Stimulated activated naive CD8-positive, alpha-beta T cell treated with anti-CD3 and anti-CD28 coated beads, Interleukin-15, amount 100 ng/mL, for 72 hours (primary cell): ENCODE measurements at places on chromosomes 4 and X.

DNA sequence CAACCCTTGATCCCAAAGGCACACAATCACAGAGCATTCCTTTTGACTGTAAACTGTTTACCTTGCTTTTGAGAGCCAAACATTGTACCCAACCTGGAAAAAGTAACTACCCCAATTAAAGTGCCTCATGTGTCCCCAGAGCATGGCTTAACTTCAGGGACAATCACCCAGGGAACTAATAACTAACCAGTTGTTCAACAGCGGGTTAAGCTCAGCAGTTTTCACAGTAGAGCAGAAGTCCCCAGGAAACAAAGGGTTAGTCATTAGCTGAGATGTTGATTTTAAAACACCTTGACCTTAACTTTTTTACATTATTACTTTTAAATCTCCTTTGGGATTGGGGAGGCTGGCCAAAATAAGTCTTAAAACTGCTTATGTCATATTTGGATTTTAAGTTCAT is 94.8 kb downstream of the RELL1 start:
- DNase-seq, result no peak

DNA sequence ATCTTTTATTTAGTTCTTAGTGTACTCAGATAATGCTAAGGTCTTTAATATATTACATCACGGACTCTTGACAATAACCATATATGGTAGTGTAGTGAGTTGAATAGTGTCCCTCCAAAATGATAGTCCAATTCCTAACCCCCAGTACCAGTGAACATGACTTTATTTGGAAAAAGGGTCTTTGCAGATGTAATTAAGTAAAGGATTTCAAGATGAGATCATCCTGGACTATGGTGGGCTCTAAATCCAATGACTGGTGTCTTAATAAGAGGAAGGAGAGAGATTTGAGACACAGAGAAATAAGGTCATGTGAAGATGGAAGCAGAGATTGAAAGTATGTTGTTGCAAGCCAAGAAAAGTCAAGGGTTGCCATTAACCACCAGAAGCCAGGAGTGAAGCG is 236.5 kb upstream of the DIPK2B start:
- no peak for DNase-seq

- no peak for DNase-seq
Observed at GRCh38 chrX:97797076-97797475, 913.4 kb downstream of the RPA4 start.

GRCh38 chr4:110216129-110216528 is 17.7 kb upstream of the ELOVL6 start:
- no peak for DNase-seq

DNA sequence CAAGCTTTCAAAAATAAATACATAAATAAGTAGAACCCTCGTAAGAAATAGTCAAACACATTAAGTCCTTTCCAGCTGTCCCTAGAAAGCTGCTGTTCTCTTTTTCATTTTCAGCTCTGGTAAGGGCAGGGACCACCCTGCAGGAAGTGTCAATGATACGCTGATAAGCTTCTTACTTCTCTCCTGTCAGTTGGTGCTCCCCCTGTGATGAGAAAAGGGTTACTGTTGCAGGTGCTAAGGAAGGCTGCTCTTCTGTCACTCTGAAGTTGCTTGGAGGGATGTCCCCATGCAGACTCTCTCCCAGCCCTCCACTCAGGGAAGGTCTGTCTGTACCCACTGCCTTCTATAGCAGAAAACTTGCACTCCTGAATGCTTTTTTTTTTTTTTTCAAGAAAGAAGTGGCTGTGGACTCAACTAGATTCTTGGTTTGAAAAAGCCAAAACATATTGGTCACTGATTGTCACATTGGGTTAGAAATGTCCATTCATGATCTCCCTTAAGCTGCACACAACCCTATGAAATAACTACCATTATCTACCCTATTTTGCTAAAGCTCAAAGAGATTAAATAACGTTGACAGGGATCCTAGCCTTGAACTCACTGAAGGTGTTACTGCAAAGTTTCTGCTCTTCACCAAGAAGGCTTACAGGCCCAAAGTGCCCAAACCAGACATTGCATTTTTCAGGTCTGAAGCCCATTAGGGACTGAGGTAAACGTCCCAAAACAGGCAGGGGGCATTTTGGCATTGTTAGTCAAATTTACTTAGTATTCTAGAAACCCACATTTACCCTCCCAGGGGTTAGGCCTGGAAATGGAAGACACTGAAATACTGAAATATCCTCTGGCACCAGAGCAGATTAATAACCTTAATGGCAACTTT is 1.2 kb downstream of the CXCL3 start:
- no peak for DNase-seq

DNA sequence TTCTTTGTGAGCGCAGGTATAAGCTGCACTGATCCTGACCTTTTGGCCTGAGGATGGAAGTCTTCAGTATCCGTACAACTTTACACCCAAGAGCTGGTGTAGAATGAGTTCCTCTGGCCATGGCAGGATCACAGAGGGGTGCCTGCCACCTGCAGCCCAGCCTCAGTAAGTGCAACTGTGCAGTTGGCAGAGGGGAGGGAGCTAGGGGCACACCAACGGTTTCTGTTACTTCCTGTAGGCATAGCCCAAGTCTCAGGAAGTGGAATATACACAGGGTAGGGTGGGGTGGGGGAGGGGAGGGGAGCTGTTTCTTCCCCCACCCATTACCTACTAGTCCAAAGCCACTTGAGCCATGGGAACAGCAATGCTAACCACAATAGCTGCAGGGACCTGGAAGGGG is 85.4 kb upstream of the GBA3 start:
- peak; percentile 53 for DNase-seq

- DNase-seq, result no peak
Observed at GRCh38 chr4:22130741-22131140, 182.2 kb upstream of the KCNIP4 start.

DNA sequence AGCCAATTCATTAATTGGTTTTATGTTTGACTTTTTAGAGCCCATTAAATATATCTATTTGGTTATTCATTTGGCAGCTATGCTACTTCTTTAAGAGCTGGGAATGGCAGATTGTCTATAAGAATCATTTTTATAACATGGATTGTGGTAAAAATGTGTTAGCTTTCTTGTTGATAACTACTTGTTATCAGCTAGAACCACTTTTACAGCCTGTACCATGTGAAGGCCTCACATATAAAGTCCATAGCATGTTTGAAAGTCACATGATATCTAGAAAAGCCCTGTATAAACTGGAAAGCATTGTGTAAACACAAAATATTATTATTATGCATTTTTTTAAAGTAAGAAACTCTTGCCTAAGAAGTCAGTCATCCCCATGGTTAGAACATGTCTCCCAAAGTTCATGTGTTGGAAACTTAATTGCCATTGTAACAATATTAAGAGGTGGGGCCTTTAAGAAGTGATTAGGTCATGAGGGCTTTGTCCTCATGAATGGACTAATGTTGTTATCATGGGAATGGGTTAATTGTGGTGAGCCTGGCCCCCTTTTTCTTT is 110.9 kb upstream of the BMP2K start:
- no peak for DNase-seq

GRCh38 chrX:33161829-33162228 is 49.5 kb downstream of the DMD start:
- no peak for DNase-seq

DNA sequence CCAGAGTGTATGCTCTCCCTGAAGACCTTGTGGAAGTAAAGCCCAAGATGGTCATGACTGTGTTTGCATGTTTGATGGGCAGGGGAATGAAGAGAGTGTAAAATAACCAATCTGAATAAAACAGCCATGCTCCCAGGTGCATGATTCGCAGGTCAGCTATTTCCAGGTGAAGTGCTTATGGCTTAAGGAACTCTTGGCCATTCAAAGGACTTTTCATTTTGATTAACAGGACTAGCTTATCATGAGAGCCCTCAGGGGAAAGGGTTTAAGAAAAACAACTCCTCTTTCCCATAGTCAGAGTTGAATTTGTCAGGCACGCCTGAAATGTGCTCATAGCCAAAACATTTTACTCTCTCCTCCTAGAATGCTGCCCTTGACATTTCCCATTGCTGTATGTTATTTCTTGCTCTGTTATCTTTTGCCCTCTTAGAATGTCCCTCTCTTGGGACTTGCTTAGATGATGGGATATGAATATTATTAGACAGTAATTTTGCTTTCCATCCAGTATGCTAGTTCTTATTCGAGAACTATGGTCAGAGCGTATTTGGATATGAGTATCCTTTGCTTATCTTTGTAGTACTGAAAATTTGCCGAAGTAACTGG is 88.6 kb downstream of the PLS3 start:
- DNase-seq, result no peak

DNA sequence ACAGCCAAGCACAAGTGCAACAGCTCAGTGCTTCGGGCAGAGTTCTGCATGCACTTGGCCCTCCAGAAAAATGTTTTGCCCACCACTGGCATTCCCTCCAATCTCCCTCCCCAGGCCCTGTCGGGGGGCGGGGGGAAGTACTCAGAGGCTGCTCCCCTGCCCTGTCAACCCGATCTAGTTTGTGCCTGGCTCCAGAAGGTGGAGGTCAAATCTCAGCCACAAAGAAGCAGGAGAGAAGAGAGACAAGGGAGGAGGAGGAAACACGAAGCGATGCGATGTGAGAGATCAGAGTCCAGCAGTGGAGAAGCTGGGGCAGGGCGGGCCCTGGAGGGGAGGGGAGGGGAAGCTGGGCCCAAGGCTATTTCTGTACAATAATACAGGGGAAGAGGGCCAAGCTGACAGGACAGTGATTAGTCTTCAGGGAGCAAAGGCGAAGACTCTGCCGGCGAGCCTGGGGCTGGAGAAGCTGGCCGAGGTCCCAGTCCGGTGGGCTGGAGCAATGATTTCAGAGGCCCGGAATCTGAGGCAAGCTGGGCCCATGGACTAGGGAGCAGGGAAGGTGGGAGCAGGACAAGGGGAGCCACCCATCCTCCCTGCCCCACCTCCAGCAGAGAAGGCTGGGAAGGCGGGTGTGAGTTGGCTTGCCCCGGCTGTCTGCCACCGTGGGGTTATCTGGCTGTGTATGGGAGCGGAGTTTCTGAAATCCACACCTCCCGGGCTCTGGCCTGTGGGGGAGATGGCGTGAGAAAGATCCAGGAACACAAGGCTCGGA is 167.1 kb downstream of the EFNB1 start:
- no peak for DNase-seq

DNA sequence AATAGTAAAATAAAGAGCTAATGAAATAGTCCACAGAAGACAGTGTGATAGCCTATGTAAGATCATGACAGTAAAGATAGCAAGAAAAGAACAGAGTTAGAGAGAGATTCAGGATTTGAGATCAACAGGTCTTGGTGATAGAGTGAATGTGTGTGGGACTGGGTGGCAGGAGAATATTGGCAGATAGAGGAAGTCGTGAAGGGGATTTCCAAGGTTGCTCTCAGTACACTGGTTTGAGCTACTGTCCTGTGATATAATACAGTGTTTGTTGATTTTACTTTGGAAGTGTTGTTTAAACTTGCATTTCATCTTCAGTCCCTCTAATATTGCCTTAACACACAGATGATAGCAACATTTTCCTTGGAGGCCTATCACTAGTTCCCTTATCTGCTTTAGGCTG is 44.1 kb downstream of the DTHD1 start:
- no peak for DNase-seq

- DNase-seq, result no peak
Observed at GRCh38 chr4:73344106-73344505, 60.0 kb upstream of the ALB start.

- DNase-seq, result no peak
Observed at GRCh38 chrX:149641835-149642234, 10.2 kb upstream of the TMEM185A start.

DNA sequence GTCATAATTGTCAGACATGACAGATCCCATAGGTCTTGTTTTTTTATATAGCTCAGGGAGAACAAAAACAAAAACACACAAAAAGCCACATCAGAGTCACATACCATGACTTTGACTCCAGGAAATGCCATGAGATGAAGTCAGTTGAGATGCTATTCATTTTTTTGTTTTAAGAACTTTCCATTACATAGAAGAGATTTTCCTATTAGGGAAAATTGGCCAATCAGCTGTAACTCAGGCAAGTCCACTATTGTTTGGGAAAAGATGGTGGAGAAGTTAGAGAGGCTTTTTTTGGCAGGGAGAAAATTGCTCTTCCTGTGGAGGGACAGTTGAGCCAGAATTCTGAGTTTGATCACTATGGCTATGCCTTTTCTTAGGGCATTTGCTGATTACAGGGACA is 72.6 kb downstream of the SMARCA5 start:
- DNase-seq, result no peak

- DNase-seq, result no peak
Observed at GRCh38 chr4:92679149-92679548, 375.4 kb downstream of the GRID2 start.

- DNase-seq, result no peak
Observed at GRCh38 chrX:149571770-149572169, 15.5 kb downstream of the MAGEA9B start.

DNA sequence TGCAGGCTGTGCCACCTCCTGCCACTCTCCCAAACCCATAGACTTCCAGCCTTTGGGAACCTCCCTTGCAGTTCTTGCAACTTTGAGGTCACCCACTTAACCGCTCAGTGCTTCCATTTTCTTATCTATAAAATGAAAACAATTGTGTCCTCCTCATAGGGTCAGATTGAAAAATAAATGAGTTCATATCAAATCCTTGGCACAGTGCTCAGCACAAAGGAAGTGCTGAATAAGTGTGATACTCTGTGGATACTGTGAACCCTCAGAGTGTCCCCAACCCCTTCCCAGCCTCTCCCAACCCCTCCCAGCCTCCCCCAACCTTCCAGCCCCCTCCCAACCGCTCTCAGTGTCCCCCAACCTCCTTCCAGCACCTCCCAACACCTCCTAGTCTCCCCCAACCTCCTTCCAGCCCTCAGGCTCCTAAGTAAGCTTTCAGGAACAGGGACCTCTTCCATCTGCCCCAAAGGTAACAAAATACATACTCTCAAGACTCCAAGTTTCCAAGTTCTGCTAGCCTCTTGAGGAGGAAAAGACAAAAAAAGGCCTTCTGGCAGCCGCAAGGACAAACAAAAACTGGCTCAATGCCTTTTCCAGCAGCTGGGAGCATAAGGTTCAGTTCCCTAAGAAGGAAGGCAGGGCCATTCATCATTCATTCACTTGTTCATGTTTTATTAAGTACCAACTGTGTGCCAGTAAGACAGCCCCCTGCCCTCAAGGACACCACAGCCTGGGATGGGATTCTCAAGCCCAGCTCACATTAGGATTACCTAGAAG is 46.1 kb upstream of the LGI2 start:
- DNase-seq, result no peak

- DNase-seq, result no peak
Observed at GRCh38 chr4:8077181-8078108, 81.2 kb downstream of the ABLIM2 start.

GRCh38 chr4:110245577-110245976 is 47.2 kb upstream of the ELOVL6 start:
- DNase-seq, result no peak

DNA sequence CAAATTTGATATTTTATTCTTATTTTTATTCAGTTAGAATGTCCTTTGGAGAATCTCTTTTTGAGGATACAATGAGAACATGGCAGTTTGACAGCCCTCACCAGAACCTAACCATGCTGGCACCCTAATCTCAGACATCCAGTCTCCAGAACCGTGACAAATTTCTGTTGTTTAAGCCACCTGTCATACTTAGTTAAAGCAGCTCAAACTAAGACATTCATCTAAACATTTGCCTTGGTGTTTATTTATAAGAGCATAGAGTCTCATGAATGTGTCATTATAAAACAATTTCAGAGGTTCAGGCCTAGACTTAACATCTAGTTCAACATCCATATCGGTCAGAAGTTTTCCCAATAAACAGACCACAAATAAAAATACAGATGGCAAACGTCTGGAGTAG is 125.1 kb upstream of the FUNDC1 start:
- DNase-seq, result no peak

GRCh38 chrX:1778817-1779216 is 164.0 kb downstream of the ASMT start:
- no peak for DNase-seq
